Pancreas (tissue), 10 donors: ENCODE measurements at places on chromosomes 4 and X. TPM values are rescaled to one million over a fixed set of nuclear protein-coding genes. Genes with fewer than 3 reads are reported as not detected.

Gene LUZP4
- not detected for total RNA-seq

Gene EDA2R
- total RNA-seq = 0.70 TPM

GRCh38 chr4:86032476-86033022, 327.3 kb downstream of the MAPK10 start:
- no peak for DNase-seq
- no peaks in the 10 kb centered on the region for H3K36me3 ChIP-seq
- peak overlapping the region; percentile 25 for H3K27ac ChIP-seq
- H3K4me1 ChIP-seq = no peaks in the 10 kb centered on the region
- H3K4me3 ChIP-seq = no peak overlapping the region

DNA sequence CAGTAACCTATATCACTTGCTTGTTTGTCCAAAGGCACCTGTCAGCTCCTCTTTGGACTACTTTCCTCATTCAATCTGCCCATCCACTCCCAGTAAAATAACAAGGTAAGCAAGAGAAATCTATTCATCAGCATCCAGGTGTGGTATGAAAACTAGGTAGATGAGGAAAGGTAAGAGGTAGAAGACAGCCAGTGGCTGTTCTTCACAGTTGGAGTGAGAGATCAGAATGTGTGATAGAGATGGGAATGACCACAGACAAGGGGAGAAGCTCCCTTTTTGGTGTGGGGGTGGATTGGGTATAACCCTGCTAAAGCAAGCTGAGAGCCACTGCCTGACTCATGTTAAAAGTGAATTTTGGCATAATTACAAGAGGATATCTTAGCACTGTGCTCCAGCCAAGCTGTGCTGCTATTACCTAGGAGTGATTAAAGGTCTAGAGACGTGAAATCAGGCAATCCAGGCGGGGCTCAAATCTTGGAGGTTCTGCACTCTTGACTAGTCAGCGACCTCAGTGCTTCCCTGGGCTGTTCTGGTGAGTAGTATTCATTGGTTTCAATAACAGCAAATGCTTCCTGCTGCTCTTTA, 28.1 kb upstream of the RASL11B start:
- no peaks in the 10 kb centered on the region for H3K4me1 ChIP-seq
- H3K27me3 ChIP-seq = no peaks in the 10 kb centered on the region
- no peak overlapping the region for H3K27ac ChIP-seq

Gene XPNPEP2
- 0.08 TPM for total RNA-seq

DNA sequence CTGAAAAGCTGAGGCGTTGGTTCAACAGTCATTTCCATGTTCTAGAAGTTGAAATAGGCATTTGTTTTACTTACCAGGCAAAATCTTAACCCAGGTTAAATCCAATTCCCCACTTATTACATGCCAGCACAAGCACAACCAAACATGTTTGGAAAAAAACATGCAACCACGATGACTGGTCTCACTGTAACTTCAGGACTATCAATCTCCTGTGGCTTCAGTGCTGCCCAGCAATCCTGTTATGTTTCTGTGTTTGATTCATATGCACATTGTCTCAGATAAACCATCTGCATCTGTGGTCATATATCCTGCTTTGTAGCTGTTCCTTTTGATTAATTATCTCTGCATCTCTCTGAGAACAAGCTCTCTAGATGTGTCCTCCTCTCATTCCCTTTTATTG, 28.3 kb downstream of the PRDM8 start:
- H3K4me3 ChIP-seq = no peak overlapping the region
- no peaks in the 10 kb centered on the region for H3K36me3 ChIP-seq
- H3K4me1 ChIP-seq = no peaks in the 10 kb centered on the region

DNA sequence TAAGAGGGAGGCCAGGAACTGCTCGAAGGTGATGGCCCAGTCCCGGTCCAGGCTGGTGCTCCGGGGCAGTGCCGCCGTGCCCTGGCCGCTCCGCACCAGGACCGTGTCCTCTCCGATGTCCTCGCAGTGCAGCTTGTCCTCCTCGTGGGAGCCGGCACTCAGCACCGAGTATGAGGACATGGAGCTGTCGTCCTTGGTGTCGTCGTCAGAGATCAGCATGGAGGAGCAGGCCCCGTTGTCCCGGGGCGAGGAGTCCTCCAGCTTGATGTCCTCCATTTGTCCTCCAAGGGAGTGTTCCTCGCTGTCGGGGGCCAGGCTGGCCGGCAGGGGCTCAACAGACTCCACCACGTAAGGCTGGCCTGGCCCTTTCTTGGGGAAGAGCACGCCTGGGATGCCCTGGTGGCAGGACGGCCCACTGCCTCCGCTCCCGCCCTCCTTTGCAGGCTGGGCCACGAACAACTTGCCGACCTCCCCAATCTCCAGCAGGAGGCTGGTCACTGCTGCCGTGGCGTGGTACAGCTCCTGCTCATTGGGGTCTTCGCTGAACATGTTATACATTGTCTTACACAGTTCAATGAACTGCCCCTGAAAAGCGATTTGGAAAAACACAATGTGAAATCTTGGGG, 53.7 kb upstream of the UCP1 start:
- no peak overlapping the region for H3K27ac ChIP-seq
- no peak overlapping the region for H3K4me3 ChIP-seq

Gene GYG2
- total RNA-seq = 5.4 TPM

DNA sequence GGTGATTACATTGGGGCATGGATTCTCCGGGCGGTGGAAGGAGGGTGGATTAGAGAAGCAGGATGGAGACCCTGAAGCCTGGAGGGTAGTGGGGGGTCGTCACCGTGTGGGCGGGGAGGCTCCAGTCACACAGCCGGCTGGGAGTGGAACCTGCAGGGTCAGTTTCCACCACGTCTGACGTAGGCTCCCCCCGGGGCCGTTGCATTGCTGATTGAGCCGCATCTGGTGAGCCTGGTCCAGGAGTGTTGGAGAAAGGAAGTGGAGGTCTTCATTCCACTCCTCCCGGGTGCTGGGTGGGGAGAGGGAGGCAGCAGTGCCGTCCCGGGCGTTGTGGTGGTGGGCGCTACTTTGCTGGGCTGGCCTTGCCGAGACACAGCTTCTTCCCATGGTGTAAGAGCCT, 28.1 kb downstream of the TBC1D14 start:
- no peak for DNase-seq
- H3K4me3 ChIP-seq = no peak overlapping the region
- no peak overlapping the region for H3K27ac ChIP-seq
- H3K27me3 ChIP-seq = no peaks in the 10 kb centered on the region

DNA sequence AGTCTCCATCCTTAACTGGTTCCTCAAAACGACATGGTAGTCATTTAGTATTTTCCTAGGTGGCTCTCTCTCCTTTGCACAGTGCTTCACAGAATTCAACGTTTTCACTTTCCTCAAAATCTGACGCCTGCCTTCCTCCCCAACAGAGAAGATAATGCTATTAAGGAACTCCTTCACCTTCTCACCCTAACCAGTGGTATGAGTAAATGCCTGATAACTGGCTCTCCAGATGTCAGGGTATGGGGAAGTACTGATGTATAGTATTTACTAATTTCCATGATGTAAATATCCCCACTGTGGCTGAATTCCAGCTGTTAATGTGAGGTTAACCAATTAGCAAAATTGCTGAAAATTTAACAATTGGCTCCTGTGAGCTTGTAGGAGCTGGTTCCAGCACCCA, 28.8 kb upstream of the NSUN7 start:
- DNase-seq = no peak
- no peaks in the 10 kb centered on the region for H3K36me3 ChIP-seq
- peaks cover 8% of the 10 kb centered on the region for H3K4me1 ChIP-seq
- no peak overlapping the region for H3K27ac ChIP-seq
- no peak overlapping the region for H3K4me3 ChIP-seq
- no peaks in the 10 kb centered on the region for H3K27me3 ChIP-seq

- no peaks in the 10 kb centered on the region for H3K27me3 ChIP-seq
- no peak overlapping the region for H3K4me3 ChIP-seq
- H3K4me1 ChIP-seq = no peaks in the 10 kb centered on the region
- no peak overlapping the region for H3K27ac ChIP-seq
- no peaks in the 10 kb centered on the region for H3K36me3 ChIP-seq
These were observed 55.2 kb downstream of the CLOCK start for GRCh38 chr4:55491486-55491885.

Gene FOXR2
- not detected for total RNA-seq

DNA sequence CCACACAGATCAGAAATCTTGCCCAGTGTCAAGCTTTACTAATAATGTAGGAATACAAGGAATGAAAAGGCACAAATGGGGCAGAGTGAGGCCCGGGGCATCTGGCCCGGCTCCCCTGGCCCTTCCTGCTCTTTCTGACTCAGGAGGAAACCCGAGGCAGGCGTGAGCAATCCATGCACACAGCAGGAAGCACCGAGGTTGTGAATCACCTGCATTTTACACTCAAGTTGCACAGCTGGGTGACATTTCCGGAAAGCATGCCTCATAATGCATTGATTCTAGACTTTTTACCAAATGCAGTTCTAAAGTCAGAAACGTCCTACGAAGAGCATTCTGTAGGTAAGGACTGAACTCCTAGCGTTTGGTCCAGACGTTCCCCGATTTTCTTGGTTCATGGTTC, 38.9 kb downstream of the PRIMPOL start:
- no peaks in the 10 kb centered on the region for H3K27me3 ChIP-seq
- DNase-seq = no peak
- H3K4me1 ChIP-seq = no peaks in the 10 kb centered on the region
- no peak overlapping the region for H3K4me3 ChIP-seq
- H3K27ac ChIP-seq = no peak overlapping the region

DNA sequence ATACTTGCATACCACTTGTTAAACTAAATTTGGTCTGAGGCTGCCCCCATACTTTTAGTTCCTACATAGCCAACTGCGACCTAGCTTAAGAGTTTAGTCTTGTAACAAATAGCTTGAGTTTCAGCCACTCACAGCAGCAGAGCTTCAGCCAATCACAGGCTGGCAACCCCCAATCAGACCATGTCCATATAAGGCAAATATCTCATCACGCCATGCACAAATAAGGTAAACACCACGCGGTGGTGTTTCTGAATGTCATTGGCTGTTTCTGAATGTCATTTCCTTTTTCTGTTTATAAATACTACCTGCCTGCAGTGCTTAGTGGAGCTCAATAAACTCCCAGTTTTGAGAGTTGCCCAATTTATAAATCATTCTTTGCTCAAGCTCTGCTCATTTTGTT, 143.1 kb upstream of the MAD2L1 start:
- H3K4me3 ChIP-seq = no peak overlapping the region
- H3K27me3 ChIP-seq = no peaks in the 10 kb centered on the region
- H3K4me1 ChIP-seq = no peaks in the 10 kb centered on the region
- H3K36me3 ChIP-seq = no peaks in the 10 kb centered on the region

- H3K4me1 ChIP-seq = no peaks in the 10 kb centered on the region
- H3K27ac ChIP-seq = no peak overlapping the region
- no peaks in the 10 kb centered on the region for H3K36me3 ChIP-seq
- no peak overlapping the region for H3K4me3 ChIP-seq
These were observed 6.7 kb upstream of the CD38 start for GRCh38 chr4:15771216-15772058.

DNA sequence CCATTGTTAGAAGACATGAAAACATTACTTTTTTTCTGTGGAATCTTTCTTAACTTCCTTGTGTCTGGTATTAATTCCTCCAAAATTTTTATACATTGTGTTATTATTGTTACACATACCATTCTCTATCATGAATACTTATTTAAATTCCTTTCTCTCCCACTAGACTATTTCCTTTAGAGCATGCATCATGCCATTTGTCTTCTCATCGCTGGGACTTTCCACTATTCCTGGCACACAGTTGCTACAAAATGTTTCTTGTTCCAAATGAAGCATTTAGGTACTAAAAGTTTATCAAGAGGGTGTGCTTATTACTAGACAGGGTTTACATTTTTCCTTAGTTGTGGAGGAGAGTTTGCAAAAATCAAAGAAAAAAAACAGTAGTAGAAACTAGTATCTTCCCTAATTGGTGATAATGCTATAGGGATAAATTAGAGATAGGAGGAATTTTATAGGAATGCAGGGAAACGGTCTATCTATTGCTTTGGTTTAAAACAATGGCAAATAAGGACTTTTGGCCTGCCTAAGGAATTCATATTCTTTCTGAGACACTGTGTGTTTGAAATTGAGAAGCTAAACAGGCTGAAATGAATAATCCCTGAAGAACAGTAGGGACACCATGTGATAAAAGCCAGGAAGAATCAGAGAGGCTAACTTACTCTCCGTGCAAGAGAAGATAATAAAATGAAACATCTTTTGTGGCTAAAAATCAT, 187.5 kb upstream of the TBC1D9 start:
- H3K36me3 ChIP-seq = no peaks in the 10 kb centered on the region
- H3K4me1 ChIP-seq = no peaks in the 10 kb centered on the region
- DNase-seq = no peak
- no peak overlapping the region for H3K4me3 ChIP-seq
- no peaks in the 10 kb centered on the region for H3K27me3 ChIP-seq

DNA sequence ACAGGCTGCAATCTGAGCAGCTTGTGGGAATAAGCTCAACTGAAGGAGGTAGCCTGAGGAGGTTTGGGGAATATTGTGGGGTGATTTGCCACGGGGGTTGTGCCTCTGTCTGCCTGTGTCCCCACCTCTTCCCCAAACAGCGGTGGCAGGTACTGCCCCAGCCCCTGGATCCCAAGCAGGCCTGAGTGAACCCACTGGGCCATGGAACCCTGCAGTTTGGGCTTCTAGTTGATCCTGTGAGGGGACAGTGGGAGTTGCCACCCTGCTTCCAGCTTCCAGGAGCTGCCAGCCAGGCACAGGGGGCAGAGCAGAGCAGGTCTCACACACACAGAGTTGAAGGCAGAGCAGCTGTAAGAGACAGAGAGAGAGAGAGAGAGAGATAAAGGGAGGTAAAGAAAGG, 97.4 kb downstream of the PJA1 start:
- peaks cover 8% of the 10 kb centered on the region for H3K27me3 ChIP-seq
- no peaks in the 10 kb centered on the region for H3K4me1 ChIP-seq
- no peak overlapping the region for H3K4me3 ChIP-seq
- no peak for DNase-seq

Gene PSMD10
- 7.8 TPM for total RNA-seq

GRCh38 chr4:156538651-156539257, 432.8 kb downstream of the PDGFC start:
- DNase-seq = no peak
- H3K4me3 ChIP-seq = no peak overlapping the region
- H3K27ac ChIP-seq = no peak overlapping the region
- H3K27me3 ChIP-seq = no peaks in the 10 kb centered on the region
- no peaks in the 10 kb centered on the region for H3K4me1 ChIP-seq

Gene UFSP2
- total RNA-seq = 13.4 TPM

DNA sequence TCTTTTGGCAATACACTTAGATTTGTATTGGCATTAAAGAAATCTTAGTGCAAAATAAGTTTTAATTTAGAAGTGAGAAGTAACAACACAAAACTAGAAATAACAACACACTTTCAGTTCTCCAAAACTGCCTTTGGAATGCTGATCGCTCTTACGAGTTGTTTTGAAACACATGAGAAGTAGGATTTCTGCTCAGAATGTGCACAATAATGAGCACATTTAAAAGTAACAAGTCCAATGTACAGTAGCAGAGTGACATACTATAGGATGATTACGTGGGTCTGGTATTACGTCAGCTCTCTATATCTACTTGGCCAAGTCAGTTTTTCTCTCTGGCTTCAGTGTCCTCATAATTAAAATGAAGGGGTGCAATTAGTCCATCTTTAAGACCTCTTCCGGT, 164.8 kb downstream of the CHM start:
- H3K27me3 ChIP-seq = no peaks in the 10 kb centered on the region
- no peak for DNase-seq
- H3K36me3 ChIP-seq = no peaks in the 10 kb centered on the region
- H3K27ac ChIP-seq = no peak overlapping the region
- no peaks in the 10 kb centered on the region for H3K4me1 ChIP-seq
